ENCODE measurements at places on chromosomes 5 and 9.

DNA sequence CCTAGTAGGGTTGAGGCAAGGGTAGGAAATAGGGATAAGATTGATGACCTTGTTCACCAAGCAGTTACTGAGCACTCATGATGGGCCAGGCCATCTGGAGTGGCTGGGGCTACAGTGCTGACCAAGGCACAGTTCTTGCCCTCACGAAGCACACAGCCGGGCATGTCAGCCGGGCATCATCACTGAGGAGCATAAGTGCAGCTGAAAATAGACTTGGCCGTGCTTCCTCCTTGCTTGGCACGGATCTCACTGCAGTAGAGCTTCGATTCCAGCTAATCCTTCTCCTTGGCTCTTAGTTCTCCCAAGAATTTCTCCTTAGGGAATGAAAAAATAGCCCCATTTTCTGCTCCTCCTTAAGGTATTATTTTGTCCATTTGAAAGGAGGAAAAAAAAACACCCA, 116.6 kb downstream of the NMUR2 start:
- DNase-seq = no peak

GRCh38 chr9:129241725-129242124, 63.7 kb upstream of the IER5L start:
- DNase-seq = no peak

DNA sequence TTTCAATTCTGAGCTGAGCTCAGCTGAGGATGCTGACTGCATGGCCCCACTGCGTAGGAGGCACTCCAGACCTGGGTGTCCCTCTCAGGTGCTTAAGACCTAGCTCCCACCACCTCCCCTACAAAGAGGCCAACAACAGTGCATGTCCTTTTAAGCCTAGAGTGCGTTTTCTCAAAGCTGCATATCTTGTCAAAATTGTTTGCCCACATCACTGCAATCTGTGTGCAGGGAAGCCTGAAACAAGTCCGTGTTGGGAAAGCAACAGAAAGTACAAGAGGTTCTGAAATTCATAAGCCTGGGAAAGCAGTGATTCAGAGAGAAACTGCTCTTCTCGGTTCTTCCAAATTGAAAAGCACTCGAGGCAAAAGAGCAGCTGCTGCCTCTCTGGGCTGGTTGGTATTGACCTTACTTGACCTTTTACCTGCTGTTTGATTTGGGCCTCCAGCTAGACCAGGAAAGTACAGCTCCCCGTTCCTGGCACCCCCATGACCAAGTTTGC, 238.4 kb downstream of the NR2F1-AS1 start:
- no peak for DNase-seq

DNA sequence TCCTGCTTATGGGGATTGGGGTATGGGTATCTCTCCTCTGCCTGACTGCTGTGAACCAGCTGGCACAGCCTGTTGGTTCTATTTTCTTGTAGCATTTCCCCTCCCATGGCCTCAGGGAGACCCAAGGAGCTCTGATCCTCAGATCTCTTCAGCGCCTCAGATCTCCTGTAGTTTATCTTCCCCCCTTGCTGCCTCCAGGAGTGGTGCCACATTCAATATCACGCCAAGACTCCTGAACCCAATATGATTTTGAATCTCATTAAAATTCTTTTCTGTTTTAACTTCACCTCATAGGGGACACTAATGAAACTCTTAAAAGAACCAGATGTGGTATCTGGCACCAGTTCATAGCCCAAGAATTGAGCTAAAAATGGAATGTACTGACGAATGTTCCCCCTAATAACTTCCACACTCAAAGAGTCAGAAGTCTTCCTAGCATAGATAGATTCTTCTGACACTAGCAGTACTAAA, 59.6 kb upstream of the LIFR start:
- no peak for DNase-seq

- DNase-seq = no peak
Measured at GRCh38 chr5:87765009-87765408, 352.3 kb upstream of the CCNH start.

DNA sequence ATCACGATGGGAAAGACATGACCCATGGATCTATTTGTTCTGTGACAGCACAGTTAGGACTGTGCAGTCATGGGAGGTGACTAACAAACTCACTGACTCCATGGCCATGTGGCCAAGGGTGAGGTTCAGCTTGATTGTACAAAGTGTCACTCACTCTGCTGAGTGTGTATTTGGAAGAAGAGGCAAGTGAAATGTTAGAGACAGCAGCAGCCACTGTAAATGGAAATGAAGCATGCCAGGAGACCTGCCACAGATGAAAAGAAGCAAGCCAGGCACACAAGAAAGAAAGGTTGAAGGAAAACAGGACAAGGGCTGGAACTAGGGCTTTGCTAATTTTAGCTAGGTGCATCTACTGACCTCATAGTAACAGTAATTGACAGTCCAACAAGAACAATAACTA, 42.7 kb upstream of the PALM2AKAP2 start:
- no peak for DNase-seq

DNA sequence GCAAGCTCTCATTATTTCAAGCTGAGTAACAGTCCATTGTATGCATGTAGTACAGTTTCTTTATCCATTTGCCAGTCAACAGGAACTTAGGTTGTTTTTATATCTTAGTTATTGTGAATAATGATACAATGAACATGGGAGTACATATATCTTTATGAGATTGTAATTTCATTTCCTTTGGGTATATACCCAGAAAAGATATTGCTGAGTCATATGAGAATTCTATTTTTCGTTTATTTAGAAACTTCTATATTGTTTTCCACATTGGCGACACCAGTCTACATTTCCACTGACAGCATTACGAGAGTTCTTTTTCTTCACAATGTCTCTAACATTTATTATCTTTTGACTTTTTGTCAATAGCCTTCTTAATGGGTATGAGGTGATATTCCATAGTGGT, 477.8 kb upstream of the PAPPA start:
- no peak for DNase-seq

- no peak for DNase-seq
Measured at GRCh38 chr5:28110781-28111180, 1072.4 kb upstream of the CDH9 start.

- no peak for DNase-seq
Measured at GRCh38 chr9:20002011-20002410, 213.2 kb upstream of the SLC24A2 start.

GRCh38 chr5:145465474-145466263, 369.5 kb downstream of the PRELID2 start:
- peak; percentile 56 for DNase-seq

GRCh38 chr9:115445655-115446054, 327.7 kb upstream of the TNC start:
- no peak for DNase-seq

GRCh38 chr9:98907055-98907454, 36.7 kb upstream of the COL15A1 start:
- DNase-seq = no peak

All from large intestine (tissue), 12 donors.